ENCODE measurements at places on chromosomes 5 and 9.

DNA sequence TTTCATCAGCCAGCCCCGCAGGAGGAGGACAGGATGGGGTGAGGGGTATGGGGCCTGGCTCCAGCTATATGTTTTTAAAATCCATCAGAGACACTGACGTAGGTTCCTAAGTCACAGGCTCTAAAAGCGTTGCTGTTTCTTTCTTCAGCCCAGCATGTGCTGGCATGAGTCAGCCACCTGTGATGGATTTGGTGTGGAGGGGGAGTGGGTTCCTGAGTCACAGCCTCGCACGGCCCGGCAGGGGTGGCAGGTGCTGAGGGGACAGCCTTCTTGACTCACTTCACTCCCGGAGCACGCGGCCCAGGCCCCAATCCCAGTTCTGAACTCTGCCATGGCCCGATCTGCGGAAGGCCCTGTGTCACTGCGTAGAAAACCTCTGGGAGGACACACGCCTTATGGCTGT lies 38.8 kb upstream of the RPL26L1 start:
- no peak for DNase-seq

- peak; percentile 3 for DNase-seq
Measured at GRCh38 chr5:133049726-133050048, 2.1 kb upstream of the HSPA4 start.

GRCh38 chr5:109102096-109102690 lies 307.6 kb downstream of the PJA2 start:
- no peak for DNase-seq

- DNase-seq, result no peak
Measured at GRCh38 chr5:109374625-109375024, 35.1 kb downstream of the PJA2 start.

- no peak for DNase-seq
Measured at GRCh38 chr9:34572092-34572491, 17.4 kb downstream of the CNTFR start.
